ENCODE measurements at places on chromosomes 7 and 10.

- no peak for DNase-seq
Observed at GRCh38 chr7:158414486-158414961, 173.1 kb downstream of the PTPRN2 start.

DNA sequence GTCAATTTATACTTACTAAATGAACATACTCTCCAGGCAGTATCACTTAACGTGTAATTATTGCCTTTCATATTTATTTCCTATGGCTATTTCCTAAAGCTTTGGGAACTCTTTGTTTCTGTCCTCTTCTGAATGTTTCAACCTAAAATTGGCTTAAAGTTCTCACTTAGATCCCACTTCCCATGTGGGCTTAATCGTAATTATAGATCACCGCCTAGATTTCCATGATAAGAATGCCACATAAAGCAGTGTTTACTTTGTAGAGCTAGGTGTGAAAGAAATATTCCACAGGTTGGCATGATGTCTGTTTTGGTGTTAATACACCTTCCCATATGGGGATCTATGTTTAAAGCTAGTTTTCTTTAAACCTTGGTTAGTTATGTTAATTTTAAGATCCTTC lies 1.5 kb downstream of the HDAC9 start:
- DNase-seq, result no peak

DNA sequence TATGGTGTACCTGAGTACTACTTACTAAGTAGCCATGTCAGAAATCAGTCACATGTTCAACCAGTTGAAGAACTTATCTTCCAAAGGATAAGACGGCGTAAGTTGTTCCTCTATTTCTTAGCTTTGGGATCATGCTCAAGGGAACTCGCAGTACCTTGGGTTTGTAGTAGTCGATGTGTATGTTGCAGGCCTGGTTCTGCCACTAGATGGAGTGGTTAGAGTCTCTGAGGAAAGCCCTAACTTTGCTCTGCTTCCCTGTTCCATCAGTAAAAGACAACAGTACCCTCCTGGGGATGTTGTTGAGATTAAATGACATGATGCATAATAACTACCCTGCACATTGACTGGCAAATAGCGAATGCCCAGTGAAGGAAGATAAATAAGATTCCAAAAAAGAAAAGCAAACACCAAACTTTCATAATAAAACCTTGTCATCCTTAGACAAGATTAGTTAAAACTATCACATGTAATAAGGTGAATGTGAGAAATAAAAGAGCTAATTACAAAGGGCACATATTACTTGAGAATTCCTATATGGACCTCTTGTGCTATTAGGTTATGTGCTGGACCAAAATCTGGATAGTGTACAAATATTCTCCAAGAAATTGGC lies 165.9 kb downstream of the ABCA13 start:
- DNase-seq, result no peak

GRCh38 chr10:117615649-117616048 lies 73.1 kb downstream of the EMX2 start:
- no peak for DNase-seq

GRCh38 chr10:22805304-22805703 lies 90.9 kb upstream of the PIP4K2A start:
- DNase-seq, result peak; percentile 86

- no peak for DNase-seq
Observed at GRCh38 chr10:1149793-1150637, 93.8 kb downstream of the WDR37 start.

DNA sequence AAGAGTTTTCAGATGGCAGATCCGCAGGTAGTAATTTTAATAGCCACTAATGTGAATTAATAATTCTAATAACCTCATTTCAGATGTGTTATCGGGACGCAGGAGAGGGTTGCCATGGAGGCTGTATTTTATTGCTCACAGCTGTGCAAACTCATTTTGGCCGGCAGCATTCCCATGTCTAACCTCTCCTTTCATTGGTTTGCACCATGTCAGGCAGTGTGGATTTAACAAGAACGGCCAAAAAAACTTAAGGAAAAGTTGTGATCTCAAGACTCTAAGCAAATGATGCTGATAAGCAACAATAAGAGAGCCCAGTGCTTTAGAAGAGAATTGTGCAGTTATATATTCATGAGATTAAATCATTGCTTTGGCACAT lies 88.7 kb upstream of the NRP1 start:
- no peak for DNase-seq

- DNase-seq, result no peak
Observed at GRCh38 chr10:92891885-92892690, 43.8 kb downstream of the EXOC6 start.

DNA sequence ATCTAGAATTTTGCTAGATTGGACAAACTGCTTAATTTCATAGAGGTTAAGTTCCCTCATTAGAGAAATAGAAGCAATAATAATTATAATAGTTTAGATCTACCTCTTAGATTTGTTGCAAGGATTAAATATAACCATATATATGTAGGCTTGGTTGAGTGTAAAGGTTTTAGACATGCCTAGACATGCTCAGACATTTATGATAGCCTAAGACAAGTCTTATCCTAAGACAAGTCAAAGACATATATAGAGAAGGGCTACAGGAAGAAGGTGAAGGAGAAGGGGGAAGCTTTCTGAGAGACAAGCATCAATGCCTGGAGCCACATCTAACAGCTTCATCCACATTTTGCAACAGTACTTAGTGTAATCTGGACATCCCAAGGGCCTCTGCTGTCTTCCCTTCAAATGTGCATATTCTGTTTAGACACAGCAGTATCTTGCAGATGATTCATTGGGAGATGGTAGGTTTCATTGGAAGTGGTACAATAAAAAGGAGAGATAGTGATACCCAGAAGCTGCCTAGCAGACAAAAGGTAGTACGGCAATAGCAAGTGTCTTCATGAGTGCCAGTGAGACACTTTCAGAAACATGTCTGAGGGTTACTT lies 146.5 kb downstream of the HGF start:
- DNase-seq, result no peak

GRCh38 chr10:28184810-28185209 lies 118.1 kb downstream of the MPP7 start:
- DNase-seq, result no peak

DNA sequence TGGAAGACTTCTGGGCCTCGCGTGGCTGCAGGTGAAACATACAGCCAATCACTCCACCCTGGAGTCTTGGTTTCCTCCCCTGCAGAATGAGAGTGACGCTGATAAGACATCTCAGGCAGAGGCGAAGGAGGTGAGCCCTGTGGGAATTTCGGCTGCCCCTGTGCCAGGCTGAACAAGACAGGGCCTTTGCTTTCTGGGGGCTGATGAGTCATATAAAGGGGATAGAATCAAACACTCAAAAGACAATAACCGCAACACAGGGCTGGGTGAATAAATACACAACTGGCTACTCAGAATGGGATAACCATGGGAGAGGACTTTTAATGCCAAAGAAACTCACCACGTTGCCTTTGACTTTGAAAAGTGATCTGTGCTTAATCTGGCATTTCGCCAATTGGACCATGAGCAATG lies 143.8 kb downstream of the KCNMA1 start:
- DNase-seq, result no peak

GRCh38 chr7:121012170-121012874 lies 23.8 kb downstream of the CPED1 start:
- no peak for DNase-seq

DNA sequence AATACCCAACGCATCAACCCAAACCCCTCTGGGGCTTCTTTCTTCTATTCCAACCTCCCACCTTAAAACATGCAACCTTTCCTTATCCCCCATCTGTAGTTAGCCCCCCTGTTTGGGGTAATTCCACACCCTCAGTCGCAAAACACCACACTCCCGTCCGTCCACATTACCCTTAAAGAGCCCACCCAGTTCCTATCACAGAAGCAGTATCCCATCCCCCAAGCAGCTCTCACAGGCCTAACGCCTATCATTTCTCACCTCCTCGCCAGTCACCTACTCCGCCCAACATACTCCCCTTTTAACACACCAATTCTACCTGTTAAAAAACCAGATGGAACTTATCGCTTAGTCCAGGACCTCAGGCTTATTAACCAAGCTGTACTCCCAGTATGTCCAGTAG lies 63.7 kb downstream of the LRRC17 start:
- no peak for DNase-seq

GRCh38 chr10:52451817-52452216 lies 137.7 kb downstream of the DKK1 start:
- DNase-seq, result no peak

DNA sequence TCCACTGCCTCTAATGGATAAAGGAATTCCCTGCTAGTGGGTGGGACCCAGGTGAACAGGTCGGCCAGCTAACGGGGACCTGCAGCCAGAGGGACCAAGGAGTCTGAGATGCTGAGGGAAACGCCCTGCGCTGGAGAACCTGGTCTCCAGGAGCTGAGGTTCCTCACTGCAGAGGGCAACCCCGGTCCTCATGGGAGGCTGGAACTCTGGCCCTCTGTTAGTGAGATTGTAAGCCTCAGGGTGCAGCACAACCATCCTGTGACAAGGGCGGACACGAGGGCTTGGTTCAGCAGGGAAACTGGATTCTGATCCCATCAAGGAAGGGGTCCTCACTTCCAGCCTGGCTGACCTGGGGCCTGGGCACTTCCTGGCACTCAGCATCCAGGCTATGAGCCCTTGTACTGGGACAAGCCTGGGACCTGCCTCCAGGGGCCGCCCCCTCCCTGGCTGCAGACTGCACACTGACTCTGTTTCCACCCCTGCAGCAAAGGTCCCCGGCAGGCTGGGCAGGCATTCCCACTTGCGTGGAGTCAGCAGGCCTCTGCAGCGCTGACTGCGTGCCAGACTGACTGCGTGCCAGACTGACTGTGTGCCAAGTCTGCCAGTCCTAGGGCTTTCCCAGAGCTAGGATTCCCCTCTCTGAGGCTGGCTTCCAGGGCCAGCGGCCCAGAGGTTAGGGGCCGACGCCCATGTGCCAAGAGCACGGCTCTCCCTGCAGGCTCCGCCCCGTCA lies 143.2 kb downstream of the MAPK8 start:
- DNase-seq, result no peak

DNA sequence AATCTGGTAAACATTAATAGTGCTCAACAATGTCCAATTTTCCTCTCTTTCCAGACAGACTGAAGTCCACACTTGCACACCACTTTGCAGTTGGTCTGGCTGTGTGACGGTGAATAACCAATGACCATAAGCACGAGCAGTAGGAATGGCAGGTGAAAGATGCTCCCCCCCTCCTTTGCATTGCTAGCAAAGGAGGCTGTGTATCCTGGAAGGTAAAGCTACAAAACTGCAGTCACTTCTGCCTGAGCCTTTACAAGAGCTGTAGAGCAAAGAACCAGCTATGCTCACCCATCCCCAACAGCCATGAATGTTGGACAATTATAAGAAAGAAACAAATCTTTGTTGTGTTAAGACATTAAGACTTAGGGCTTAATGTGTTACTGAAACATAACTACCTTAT lies 178.0 kb downstream of the IPMK start:
- no peak for DNase-seq

DNA sequence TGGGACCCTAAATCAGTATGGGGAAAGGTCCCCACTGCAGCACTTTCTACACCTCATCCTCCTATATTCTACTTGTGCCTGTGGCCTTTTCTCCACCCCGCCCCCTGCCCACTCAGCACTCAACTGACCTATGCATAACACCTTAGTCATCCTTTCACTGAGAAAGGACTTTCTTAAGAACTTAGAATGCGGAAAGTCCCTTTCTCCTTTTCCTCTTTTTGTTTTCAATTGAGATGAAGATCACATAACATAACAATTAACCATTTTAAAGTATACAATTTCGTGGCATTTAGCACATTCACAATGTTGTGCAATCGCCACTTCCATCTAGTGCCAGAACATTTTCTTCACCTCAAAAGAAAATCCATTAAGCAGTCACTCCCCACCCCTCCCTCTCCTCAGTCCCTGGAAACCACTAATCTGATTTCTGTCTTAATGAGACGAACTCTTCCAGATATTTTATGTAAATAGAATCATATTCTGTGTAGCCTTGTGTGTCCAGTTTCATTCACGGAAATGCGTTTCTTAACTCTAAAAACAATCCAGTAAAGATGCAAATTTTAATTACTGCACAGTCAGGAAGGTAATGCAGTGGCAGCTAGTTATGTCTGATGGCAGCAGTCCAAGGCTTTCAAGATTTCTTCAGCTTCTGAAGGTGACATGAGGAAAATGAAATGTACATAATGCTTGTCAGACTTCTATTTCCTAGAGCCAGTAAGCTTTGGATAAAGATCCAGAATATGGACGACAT lies 41.7 kb downstream of the FAS start:
- no peak for DNase-seq

DNA sequence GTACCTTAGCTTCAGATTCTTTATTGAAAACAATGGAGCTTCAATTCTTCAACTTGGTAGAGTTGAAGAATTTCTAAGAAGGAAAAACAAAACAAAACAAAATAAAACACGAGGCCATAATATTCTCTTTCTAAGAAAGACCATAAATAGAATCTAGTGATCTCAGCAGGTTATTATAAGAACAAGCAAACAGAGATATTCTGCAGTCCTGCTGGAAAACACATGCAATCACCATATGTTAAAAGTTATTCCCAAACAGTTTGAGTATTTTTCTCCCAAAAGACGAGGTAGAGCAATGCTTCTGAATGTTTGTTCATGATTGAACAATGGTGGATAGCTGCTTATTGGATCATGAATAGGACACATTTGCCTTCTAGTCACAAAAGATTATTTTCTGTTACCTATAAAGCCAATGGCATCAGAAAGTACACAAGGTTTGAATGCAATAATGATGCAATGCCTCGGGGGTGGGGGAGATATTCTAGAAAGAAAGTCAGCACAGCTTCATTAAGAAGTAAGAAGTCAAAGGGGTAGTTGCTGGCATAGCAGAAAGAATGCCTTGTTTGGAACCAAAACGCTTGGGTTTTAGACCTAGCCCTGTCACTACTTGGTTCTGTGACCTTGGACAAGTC lies 59.3 kb downstream of the CREB3L2 start:
- no peak for DNase-seq

GRCh38 chr10:57113545-57113944 lies 752.5 kb upstream of the ZWINT start:
- DNase-seq, result no peak

- no peak for DNase-seq
Observed at GRCh38 chr7:137933270-137934017, 68.4 kb downstream of the CREB3L2 start.

DNA sequence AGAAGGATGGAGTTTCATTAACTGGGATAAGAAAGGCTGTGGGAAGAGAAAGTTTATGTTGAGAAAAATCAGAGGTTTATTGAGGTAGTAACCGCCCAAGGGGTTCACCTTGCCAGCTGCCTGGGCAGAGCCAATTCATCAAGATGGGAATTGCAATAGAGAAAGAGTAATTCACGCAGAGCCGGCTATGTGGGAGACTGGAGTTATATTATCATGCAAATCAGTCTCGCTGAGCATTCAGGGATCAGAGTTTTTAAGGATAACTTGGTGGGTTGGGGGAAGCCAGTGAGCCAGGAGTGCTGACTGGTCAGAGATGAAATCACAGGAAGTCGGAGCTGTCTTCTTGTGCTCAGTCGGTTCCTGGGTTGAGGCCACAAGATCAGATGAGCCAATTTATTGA lies 70.6 kb downstream of the MALRD1 start:
- no peak for DNase-seq

GRCh38 chr10:69061305-69062161 lies 26.4 kb upstream of the SRGN start:
- no peak for DNase-seq
